ENCODE measurements at places on chromosomes 13 and 19.

- DNase-seq = no peak
Observed at GRCh38 chr19:3482507-3483225, 575 bp downstream of the SMIM44 start.

GRCh38 chr19:54462655-54463530, 685 bp downstream of the LENG9 start:
- DNase-seq = no peak

DNA sequence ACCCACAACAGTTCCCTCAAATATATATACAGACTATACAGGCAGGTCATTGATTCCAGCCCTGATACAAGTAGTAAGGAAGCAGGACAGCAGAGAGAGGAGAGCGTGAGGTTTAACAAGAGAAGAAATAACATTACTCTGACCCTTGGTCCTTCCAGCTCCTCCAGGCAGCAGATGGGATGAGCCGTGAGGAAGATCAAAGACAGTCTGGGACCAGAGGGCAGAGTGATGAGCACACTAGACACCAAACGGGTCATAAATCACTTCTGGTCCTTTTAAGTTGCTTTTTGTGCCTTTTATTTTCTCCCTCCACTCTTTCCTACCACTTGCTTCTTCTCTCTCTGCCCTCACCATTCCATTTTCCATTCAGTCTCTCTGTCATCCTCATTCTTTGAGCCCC, 16.9 kb upstream of the MICU2 start:
- no peak for DNase-seq

- no peak for DNase-seq
Observed at GRCh38 chr13:114044486-114044885, 70.6 kb upstream of the C13orf46 start.

- DNase-seq = no peak
Observed at GRCh38 chr13:108566413-108567170, 62.8 kb upstream of the MYO16 start.

DNA sequence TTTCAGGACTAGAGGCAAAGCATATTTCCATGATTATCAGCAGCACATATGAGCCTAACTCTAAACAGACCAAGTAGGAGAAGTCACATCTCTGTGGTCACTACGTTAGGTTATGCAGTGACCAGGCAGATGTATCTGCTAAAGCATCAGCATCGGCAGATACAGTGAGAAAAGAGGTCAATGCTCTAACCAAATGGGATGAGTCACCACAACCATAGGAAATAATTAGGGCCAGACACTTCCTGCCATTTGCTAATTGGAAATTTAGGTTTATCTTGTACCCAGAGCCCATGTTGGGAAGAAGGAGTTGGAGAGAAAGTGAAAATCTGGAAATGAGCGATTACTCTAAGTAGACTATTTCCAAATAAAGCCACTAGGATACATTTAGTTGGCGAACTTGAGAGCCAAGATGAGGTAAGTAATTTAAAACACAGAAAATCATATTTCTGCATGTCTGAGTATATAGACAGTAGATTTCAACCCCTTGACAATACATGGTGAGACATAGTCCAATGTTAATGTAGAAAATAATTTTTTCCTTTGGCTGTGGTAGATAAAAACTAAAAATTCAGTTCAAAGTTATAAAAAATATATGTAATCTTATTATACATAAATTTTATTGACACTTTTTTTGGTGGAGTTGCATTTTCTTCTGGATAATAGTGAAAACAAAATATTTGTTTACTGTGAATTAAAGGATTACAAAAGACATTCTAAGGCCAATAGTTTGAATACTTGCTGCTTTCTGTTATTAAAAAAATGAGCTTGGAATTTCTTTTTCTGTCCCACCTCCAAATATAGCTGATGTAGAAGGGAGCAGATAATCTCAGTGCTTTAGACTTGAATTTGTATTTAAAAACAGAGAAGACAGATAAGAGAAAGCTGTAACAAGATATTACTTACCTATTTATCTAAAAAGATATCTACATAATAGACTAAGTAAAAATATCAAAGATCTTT, 104.4 kb upstream of the CSNK1A1L start:
- DNase-seq = no peak

- no peak for DNase-seq
Observed at GRCh38 chr19:31154021-31154420, 195.2 kb downstream of the TSHZ3 start.

DNA sequence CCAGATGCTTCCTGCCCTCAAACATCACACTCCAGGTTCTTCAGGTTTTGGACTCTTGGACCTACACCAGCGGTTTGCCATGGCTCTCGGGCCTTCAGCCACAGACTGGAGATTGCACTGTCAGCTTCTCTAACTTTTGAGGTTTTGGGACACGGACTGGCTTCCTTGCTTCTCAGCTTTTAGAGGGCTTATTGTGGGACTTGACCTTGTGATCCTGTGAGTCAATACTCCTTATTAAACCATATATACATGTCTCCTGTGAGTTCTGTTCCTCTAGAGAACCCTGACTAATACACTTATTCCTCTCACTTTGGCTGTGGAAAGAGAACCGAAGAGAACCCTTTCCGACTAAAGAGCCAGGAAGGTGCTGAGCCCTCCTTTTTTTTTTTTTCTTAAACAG, 53.6 kb downstream of the LMO7 start:
- no peak for DNase-seq
